ENCODE measurements at places on chromosomes 6 and 20.
A peak's percentile ranks its signal among the peaks of the same experiment; 100 is the strongest.

GRCh38 chr6:21914121-21914973, 320.8 kb downstream of the SOX4 start:
- H3K4me1 ChIP-seq, result no peaks in the 10 kb centered on the region
- no peak overlapping the region for H3K4me3 ChIP-seq
- H3K27me3 ChIP-seq, result no peaks in the 10 kb centered on the region
- no peaks in the 10 kb centered on the region for H3K36me3 ChIP-seq
- no peak for DNase-seq
- no peak overlapping the region for H3K27ac ChIP-seq

GRCh38 chr20:43408848-43409576, 48.7 kb upstream of the SRSF6 start:
- DNase-seq, result no peak
- no peaks in the 10 kb centered on the region for H3K4me1 ChIP-seq
- no peaks in the 10 kb centered on the region for H3K36me3 ChIP-seq
- H3K27me3 ChIP-seq, result peaks cover 5% of the 10 kb centered on the region

- no peak for DNase-seq
- no peaks in the 10 kb centered on the region for H3K27me3 ChIP-seq
- H3K27ac ChIP-seq, result no peak overlapping the region
- H3K4me3 ChIP-seq, result no peak overlapping the region
- peaks cover 22% of the 10 kb centered on the region for H3K36me3 ChIP-seq
Measured at GRCh38 chr20:61986762-61987321, 78.8 kb downstream of the TAF4 start.

DNA sequence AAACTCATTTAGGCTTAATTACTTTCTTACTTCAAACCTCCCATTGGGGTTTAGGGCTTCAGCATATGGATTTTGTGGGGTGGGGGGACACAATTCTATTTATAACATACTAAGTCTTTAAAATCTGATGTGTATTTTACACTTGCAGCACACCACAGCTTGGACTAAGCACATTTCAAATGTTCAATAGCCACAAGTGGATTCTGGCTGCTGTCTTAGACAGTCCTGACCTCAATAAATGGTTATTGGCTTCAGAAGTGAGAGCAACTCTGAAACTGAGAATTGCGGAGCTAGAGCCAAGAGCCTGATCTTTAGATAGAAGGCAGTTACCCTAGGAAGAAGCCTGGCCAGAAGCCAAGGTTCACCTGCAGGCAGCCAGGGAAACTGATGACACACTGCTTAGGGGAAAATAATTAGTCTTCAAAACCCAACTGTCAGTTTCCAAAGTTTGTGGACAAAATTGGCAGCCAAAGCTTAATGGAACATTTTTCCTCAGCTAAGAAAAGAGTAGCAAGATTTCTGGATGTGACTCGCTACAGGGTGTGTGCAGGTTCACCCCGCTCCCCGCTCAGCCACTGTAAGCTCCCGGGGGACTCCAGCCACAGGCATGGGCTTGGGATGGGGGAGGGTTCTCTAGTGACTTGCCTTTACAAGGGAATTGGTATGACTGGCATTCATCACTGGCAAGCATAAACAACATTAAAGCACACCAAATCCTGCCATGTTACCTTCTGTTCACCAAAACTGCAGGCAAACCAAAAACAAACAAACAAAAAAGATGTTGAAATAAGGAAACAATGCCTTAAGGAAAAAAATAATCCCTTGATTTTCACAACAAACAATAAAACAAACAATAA, 219.8 kb downstream of the TFAP2A start:
- no peaks in the 10 kb centered on the region for H3K27me3 ChIP-seq
- no peak for DNase-seq
- no peak overlapping the region for H3K4me3 ChIP-seq
- no peaks in the 10 kb centered on the region for H3K4me1 ChIP-seq

- DNase-seq, result no peak
- no peaks in the 10 kb centered on the region for H3K4me1 ChIP-seq
- no peaks in the 10 kb centered on the region for H3K27me3 ChIP-seq
- no peak overlapping the region for H3K4me3 ChIP-seq
- no peak overlapping the region for H3K27ac ChIP-seq
- H3K36me3 ChIP-seq, result no peaks in the 10 kb centered on the region
Measured at GRCh38 chr6:142605922-142606485, 304.2 kb downstream of the ADGRG6 start.

DNA sequence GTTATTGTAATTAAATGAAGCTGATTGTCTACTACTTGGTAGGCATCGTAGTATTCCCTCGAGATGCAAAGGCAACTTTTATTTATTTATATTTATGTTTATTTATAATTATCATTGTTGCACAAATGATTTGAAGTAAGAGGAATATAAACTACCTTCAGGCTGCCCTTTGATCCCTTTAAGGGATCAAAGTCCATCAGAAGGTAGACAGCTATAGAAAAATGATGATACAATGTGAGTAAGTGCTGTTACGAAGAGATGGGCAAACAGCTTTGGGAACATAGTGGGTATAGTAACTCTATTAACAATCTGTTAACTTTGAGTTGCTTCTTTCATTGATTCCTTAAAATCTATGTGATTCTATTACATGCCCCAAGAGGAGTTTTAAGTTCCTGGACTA, 512.8 kb upstream of the CITED2 start:
- no peak overlapping the region for H3K4me3 ChIP-seq
- no peaks in the 10 kb centered on the region for H3K4me1 ChIP-seq
- DNase-seq, result no peak
- H3K36me3 ChIP-seq, result no peaks in the 10 kb centered on the region

DNA sequence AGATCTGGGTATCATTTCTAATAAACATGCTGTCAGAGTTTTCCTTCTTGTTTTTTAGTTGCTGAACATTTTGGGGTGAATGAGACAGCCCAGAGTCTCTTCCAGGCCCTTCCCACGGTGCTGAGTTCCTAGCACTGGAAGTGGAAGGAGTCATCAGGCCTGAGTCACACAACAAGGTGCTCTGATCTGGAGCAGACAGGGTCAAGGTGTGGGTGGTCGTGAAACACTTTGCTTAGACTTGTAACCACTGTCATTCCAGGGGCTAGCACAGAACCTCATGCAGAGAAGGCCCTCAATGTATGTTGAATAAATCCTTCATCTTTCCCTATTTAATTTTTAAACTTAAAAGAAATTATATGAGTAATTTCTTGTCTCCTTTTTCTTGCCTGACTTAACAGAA, 60.6 kb downstream of the TXLNB start:
- no peaks in the 10 kb centered on the region for H3K4me1 ChIP-seq
- no peaks in the 10 kb centered on the region for H3K27me3 ChIP-seq
- no peak for DNase-seq
- no peak overlapping the region for H3K4me3 ChIP-seq
- no peak overlapping the region for H3K27ac ChIP-seq

DNA sequence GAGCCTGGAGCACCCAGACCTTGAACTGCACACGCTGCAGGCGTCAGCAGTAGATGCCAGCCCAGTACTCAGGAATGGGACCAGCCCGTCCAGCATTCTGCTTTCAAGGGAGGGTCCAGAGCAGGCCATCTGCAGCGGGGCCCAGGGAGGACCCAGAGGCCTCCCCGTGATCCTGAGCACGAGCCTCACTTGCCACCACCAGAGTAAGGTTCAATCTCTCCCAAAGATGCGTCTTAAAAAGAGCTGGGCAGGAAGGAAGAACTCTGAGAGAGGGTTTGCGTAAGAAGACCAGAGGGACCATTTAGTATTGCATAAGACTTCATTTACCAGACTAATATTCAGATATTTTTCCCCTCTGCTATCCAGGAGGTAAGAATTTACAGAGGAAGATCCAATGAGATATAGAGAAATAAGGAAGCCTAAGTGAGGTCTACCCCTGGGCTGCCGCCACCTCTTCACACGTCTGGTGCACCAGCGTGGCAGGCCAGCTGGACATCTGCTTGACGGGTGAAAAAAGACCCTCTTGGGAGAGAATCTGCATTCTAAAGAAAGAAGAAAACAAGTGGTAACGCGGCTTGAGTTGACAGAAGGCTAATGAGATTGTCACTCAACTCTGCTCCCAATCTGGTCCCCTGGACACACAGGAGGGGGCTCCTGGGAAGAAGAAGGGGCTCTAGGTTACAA, 107.3 kb downstream of the PRND start:
- no peaks in the 10 kb centered on the region for H3K27me3 ChIP-seq
- no peak for DNase-seq
- H3K4me1 ChIP-seq, result peaks cover 1% of the 10 kb centered on the region
- no peak overlapping the region for H3K4me3 ChIP-seq
- no peaks in the 10 kb centered on the region for H3K36me3 ChIP-seq

DNA sequence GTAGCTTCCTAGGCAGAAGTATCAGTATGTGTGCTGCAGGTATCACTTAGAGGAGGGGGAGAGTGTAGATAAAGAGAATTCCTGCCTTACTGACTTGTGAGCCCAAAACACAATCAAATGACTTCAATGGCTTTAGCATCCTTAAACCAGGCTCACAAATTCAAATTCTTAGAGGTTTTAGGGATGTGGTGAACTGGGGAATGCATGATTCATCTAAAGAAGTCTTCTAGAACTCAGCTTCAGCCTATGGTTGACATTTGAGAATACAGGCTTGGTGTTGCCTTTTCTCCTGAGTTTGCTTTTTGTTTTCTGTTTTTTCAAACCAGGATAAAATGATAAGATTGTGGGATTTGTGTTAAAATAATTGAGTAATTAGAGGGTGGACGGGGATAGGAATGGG, 14.4 kb downstream of the SNRPC start:
- H3K36me3 ChIP-seq, result peaks cover 58% of the 10 kb centered on the region
- no peak overlapping the region for H3K27ac ChIP-seq
- H3K4me1 ChIP-seq, result no peaks in the 10 kb centered on the region
- no peak for DNase-seq

GRCh38 chr6:37548067-37548674, 48.5 kb upstream of the CCDC167 start:
- DNase-seq, result no peak
- H3K4me1 ChIP-seq, result peaks cover 11% of the 10 kb centered on the region
- no peaks in the 10 kb centered on the region for H3K36me3 ChIP-seq

DNA sequence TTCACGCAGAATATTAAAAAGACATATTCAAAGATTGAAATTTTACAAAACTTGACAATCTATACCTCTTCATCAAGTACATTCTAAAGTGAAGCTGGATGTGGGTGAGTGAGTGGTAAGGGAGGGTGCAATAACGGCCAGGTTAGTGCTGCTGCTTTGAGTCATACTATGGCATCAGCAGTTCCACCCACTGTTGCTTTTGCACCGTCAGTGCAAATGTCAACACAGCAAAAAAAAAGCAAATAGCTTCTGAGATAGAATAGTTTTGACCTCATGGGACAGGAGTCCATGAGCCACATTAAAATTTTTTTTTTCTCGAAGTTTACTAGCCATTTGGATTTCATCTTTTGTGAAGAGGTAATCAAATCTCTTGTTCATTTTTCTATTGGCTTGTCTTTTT, 31.8 kb downstream of the PSMF1 start:
- H3K27me3 ChIP-seq, result no peaks in the 10 kb centered on the region
- DNase-seq, result no peak
- H3K4me1 ChIP-seq, result no peaks in the 10 kb centered on the region
- H3K27ac ChIP-seq, result no peak overlapping the region

- DNase-seq, result no peak
- H3K4me1 ChIP-seq, result no peaks in the 10 kb centered on the region
- no peaks in the 10 kb centered on the region for H3K27me3 ChIP-seq
Measured at GRCh38 chr20:51366155-51366886, 176.2 kb downstream of the NFATC2 start.

DNA sequence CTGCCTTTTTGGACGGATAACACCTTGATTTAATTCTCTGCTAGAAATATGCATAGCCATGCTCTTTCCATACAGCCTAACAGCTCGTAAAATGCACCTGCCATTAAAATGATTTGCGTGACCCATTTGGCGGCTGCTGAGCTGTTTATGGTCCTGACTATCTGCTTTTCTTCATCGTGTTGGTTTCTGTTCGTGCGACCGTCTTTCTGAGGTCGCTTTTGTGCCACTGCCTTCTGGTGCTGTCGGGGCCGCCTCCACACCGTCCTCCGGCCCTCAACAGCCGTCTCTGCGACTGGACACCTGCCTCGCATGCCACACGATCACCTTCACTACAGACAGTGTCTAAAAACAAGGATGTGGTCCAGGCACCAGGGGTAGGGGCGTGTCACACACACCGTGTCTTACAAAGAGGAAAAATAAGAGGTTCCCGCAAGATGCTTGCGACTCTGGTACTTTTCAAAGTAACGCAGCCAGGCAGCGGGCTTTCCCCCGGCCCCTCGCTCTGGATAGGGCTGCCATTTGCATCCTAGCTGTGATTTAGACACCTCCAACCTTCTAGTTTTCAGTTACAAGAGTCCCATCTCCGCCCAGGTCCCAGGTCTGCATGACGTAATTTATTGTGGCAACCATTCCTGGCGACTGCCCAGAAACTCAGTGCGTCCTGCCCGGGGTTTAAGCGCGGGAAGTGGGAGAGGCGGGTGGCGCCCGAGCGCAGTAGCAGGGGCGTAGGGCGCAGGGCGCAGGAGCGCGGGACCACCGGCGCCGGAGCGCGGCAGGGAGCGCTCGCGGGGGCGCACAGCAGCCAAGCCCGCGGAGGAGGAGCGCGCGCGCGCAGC, at the start of gene STMND1:
TSS of gene STMND1 (plus strand) at position 629 of the 836 bp plus-strand sequence. CDS start 208 bp downstream, outside the sequence.
- H3K4me3 ChIP-seq, result no peak within 1 kb of the TSS
- H3K36me3 ChIP-seq, result no peaks in the 10 kb centered on the region
- no peak within 1 kb of the TSS for H3K27ac ChIP-seq
- no peaks in the 10 kb centered on the region for H3K27me3 ChIP-seq
- no peak for DNase-seq

DNA sequence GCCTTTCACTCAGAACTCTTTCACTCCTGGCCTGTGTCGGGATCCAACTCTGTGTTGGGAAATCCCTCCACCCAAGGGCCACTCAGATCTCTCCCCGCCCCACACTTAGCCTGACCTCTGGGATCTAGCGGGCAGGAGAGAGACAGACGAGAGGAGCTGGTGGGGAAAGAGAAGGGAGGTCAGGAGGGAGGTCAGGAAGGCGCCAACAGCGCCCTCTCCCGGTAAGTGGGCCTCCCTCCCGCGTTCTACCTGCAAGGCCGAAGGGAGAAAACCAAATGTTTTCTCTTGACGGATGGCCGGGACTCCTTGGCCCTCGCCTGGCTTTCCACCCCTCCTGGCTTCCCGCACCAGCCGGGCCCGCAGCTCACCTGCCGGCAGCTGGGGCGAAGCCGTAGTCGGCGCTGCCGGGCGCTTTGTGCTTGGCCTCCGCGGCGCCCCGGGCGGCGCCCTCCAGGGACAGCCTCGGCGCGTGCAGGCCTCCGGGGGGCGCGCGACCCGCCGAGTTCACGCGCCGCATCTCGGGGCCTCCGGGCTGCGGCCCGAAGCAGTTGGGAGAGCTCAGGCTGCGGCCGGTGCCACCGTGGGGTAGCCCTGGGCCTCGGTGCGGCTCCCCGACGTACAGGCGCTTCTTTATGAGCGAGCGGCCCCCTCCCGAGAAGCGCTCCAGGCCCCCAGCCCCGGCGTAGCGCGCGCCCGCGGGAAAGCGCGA, 38.2 kb downstream of the C6orf132 start:
- no peak overlapping the region for H3K27ac ChIP-seq
- H3K27me3 ChIP-seq, result no peaks in the 10 kb centered on the region
- H3K4me3 ChIP-seq, result peak overlapping the region; percentile 64
- peaks cover 6% of the 10 kb centered on the region for H3K4me1 ChIP-seq
- H3K36me3 ChIP-seq, result no peaks in the 10 kb centered on the region
- peak; percentile 33 for DNase-seq

All from effector memory CD4-positive, alpha-beta T cell (primary cell).